ENCODE measurements at places on chromosomes 5 and 9.

DNA sequence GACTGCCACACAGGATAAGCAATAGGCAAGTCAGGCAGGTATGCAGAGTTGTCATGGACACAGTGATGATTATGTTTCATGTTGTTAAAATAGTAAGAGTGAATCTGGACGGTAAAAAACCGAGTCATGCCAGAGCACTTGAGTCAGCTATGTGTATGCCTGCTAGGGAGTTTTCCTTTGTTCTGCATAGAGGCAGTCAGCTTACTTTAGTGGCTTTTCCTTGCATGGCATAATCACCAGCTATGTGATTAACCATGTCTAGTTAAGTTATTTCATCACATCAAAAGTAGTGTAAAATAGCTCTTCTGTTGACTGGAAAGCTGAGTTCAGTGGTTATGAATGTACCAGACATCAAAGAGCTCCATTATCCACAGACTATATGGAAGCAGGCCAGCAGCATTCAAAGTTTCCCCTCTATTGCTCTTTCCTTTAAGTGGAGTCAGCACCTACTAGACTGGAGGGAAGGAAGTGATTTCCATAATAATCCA, 989.8 kb downstream of the TLE1 start:
- DNase-seq, result no peak

- no peak for DNase-seq
Measured at GRCh38 chr9:115847216-115847615, 306.4 kb upstream of the PAPPA start.

DNA sequence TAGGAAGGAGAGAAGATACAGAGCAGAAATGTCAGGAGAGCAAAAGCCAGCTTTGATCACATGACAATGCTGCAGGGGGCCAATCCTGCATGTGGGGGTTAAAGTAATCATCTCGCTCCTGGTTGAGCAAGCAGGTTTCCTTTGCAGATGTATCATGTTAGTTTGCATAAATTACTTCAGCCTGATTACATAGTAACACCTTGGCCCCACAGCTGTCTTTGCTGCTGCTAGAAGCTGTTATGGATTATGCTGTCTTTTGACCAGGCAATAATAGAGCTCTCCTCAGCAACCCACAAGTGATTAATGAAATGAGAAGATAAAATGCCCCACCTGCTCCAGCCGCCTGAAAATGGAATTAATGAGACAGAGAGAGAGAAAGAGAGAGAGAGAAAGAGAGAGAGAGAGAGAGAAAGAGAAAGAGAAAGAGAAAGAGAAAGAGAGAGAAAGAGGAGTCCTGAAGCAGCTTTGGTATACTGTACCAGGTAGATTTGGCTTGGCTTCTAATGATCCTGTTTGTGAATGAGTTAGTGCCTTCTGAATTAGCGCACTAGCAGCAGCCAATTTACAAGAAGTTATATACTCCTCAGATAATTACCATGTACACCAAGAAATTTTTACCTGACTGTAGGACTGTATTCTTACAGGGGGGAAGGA, 174.3 kb upstream of the RORB start:
- no peak for DNase-seq

DNA sequence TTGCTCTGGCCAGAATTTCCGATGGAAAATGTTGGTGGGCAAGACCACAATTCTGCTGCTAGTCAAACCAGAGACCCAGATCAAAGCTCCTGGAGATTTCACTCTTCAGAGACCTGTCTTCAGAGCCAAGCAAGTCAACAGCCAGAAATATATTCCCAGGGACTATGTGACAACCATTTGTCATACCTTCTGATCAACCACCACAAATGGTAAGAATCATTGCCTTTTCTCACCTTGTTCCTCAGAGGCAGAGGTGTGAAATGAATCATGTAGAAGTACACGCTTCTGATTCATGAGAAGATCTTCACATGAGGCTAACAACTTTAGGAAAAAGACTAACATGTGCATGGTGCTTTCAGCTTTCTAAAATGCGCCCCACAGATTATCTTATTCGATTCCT, 53.5 kb downstream of the SUSD1 start:
- DNase-seq, result no peak

Data from left ventricle myocardium superior (tissue), 1 donor.